ENCODE measurements at places on chromosomes 4 and X.

DNA sequence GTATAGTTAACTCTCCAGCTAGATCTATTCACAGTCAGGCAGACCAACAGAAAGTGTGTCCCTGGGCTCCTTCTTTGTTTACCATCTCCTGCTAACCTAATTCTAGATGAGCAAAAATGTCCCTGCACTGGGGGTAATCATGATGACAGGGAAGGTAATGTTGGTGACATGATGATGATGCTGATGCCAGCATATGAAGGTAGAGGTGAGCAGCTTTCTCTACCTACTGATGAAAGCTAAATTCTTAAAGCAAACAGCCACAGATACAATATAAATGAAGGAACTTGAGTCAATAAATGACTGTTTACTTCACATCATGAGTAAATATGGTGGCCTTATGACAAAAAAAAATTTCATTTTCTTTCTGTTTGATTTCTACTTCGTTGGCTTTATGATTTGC, 78.5 kb downstream of the NKX6-1 start:
- no peak for DNase-seq

DNA sequence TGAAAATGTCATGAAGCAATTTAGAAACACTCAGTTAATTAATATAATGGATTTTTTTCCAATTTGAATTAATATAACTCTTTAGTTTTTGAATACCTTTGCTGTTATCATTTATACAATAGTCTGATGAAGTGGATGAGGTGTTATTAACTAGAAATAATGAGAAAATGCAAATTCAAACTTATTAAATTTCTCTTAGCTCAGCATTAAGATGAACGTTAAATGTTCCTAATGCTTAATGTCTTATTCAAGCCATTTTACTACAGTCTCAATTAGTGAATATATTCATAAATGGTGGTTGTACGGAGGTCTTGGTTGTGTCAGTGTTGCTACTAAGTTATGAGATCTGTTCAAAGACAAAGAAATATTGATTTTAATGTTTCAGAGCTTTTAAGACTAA, 186.3 kb downstream of the DTHD1 start:
- DNase-seq, result no peak

DNA sequence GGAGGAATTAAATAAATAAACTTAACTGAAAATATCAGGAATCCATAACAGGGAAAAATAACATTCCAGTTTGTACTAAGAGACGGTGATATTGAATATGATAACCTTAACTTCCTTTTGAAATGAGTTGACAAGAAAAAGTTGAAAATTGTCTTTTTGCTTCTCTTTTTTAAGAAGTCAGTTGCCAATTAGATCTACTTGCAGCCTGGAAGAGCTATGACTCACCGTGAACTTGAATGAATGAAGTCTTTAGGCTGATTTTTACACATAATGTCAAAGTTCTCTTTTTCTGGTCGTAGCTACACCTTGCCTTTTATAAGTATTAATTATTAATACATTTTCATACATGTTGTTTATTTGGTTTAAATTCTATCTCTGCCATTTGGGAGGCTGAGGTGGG, 94.4 kb upstream of the HPGD start:
- no peak for DNase-seq

DNA sequence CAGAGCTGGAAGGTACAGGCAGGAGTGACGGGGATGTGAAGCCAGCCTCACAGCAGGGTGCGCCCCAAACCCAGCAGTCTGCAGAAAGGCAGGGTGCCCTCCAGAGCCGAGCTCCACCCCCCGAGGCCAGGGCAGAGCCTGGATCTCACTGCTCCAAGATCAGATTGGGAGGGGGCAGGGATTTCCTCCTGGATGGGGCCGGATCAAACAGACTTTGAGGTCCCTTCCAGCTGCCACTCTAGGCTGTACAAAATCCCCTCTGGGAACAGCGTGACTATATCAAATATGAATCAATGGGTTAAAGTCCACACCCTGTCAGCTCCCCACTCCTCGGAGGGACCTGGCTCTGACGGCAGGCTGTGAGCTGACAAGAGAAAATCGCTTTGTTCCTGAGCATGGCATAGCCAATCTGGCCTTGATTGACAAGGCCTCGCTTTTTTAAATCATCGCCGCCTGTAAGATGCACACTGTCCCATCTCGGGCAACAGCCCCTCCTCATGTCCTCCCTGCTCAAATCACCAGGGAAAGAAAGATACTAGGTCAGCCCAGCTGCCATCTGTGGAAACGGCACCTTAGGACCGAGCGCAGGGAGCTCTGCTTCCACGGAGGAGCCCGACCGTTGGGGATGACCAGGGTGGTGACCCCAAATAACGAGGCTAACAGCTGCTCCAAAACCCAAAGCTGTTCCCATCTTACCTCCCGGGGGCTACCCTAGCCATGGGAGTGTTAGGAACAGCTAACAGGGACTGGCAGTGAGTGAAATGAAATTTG, 39.9 kb downstream of the PSAPL1 start:
- DNase-seq, result no peak

GRCh38 chr4:53541577-53542206, 49.6 kb downstream of the LNX1 start:
- no peak for DNase-seq

DNA sequence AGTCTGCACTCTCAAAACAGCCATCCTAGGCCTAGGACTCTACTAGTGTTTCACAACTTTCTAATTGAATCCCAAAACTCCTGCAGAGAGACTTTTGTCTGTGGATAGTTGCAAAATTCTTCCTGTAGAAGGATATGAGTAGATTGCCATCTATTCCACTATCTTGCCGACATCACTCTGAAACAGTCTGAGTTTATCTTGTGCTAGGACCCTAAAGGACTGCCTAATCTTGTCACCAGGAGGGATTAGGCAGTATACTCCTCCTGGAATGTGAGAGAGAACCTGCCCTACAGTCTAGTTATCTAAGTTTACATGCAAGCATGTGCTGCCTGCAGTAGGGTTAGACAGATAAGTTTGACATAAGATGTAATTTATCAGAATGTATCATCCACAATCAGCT, 1646.6 kb upstream of the PCDH7 start:
- DNase-seq, result no peak

- DNase-seq, result no peak
Measured at GRCh38 chr4:143358923-143359643, 22.4 kb downstream of the GAB1 start.

DNA sequence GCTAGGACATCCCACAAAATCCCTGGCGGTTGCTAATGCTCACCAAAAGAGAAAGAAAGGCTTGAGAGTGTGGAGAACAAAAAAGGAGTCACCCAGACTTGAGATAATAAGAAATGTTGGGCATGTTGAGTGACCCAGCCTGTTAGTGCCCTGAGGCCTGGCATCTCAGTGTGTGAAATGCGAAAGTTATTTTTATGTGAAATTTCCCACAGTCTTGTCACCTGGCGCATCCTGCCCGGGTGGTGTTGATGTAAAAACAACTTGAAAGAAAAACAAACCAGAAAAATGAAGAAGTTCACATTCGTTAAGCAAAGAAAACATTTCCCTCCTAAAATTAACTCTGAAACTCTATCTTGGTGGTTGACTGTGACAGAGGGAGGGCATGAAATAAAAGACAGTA, 495.2 kb downstream of the MID1IP1 start:
- no peak for DNase-seq
